Adrenal gland (tissue), 19 donors: ENCODE measurements at places on chromosomes 3 and 15. TPM values are rescaled to one million over a fixed set of nuclear protein-coding genes. Genes with fewer than 3 reads are reported as not detected.

The HRG gene
- not detected for total RNA-seq

The FSIP1 gene
- total RNA-seq = 0.12 TPM

The CLSTN2 gene
- total RNA-seq = 3.4 TPM

The RYK gene
- total RNA-seq = 55.2 TPM

DNA sequence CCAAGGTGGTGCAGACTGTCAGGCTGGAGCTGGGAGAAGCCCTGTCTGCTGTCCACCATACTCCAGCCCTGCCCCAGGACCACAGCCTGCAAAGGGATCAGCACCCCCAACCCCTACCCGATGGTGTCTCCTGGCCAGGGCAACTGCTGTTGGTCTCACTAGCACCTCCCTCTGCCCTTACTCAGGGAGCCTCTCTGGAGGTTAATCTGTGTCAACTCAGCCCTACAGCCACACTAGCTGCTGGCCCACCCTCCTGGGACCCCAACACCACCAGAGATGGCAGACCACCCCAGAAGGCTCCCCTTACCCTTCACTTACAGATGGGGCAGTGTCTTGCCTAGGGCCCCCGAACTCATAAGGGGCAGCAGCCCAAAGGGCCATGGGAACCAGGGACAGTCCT is 65.2 kb downstream of the TLE3 start:
- no peak for DNase-seq

DNA sequence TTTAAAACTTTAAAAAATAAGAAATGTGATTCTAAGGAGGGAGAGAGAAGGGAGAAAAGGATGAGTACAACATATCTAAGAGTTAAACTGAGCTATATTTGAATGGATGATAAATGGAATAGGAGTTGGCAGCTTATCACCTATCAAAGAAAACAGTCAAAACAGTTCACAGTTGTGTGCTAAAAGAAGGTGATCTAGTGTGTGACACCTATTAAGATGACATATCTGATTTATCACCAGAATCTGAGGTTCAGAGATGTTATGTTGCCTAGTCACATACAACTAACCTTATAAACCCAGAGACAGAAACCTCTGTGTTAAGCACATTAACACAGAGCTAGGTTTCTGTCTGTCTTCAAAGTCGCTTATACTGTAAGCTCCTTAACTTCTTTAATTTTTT is 3.0 kb downstream of the ATP13A3 start:
- no peak for DNase-seq

- no peak for DNase-seq
Measured at GRCh38 chr3:59499000-59499399, 449.2 kb upstream of the CFAP20DC start.

DNA sequence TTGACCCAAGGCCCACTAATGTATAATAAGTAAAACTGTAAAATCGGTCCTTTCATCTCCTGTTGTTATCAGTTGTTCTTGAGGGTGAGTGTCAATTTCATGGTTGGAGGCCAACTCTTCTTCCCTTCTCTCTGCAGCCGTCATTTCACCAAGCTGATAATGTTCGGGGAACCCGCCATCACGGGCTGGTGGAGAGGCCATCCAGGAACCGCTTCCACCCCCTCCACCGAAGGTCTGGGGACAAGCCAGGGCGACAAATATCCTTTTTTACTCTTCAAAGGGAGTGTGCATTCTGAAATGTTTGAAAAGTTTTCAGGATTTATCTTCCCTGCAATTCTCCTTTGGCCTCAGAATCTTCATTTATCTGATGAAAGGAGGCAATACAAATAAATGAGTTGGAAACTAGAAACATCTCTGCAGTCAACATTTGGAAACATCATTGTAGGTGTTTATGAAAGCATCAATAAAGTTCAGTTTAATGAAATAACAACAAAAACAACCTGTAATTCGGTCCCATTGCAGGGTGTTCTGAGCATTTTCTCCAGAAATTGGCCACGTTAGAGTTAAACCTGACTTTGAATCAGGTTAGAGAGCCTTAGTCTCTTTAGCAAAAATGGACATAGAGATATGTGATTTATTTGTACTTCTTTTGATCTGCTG is 63.9 kb downstream of the CRTC3 start:
- DNase-seq = peak; percentile 53

GRCh38 chr3:149670742-149671492 is 13.1 kb upstream of the WWTR1 start:
- no peak for DNase-seq

DNA sequence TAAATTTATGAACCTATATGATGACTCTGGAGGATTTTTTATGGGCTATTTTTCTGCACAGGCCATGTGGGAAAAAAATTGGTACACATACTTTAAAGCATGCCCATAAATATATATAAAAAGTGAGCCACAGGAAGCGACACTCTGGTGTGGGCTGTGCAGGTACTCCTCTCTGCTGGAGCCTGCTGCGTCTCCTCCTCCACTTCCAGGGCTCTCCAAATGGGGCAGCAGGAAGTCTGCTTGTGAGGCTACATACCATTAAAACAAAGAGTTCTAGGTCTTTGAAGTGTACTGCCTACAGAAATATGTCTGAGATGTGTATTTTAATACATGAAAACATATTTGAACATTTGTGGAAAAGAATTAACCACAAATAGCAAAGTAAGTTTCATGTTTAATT is 135.1 kb downstream of the CTNNB1 start:
- no peak for DNase-seq

DNA sequence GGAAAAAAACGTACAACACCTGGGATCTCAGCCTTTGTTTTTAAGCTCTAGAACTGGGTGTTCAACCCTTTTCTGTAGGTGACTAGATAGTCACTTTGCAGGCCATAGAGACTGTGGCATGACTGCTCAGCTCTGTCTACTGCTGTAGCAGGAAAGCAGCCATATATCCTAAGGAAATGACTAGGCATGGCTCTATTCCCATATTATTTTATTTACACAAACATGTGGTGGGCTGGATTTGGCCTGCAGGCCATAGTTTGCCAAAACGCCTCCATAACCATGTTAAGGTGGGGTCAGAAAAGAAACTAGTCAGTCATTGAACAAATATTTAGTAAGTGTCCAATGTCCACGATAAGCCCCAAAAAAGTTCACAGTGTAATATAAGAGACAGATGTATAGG is 452.5 kb downstream of the MCTP2 start:
- DNase-seq = no peak

DNA sequence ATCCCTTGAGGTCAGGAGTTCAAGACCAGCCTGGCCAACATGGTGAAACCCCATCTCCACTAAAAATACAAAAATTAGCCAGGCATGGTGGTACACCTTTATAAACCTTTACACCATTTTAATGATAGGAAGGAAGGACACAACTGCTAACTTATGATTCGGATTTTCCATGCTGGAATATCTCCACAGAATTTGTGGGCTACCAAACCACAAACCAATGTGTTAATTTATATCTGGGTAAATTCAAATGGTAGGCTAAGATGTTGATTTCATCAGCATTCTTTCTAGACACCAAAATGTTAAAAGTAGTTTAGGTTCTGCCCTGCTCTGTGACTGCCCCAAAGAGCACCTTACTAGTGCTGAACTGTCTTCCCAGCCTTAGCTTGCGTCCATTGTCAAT is 72.8 kb downstream of the POLQ start:
- DNase-seq = no peak

DNA sequence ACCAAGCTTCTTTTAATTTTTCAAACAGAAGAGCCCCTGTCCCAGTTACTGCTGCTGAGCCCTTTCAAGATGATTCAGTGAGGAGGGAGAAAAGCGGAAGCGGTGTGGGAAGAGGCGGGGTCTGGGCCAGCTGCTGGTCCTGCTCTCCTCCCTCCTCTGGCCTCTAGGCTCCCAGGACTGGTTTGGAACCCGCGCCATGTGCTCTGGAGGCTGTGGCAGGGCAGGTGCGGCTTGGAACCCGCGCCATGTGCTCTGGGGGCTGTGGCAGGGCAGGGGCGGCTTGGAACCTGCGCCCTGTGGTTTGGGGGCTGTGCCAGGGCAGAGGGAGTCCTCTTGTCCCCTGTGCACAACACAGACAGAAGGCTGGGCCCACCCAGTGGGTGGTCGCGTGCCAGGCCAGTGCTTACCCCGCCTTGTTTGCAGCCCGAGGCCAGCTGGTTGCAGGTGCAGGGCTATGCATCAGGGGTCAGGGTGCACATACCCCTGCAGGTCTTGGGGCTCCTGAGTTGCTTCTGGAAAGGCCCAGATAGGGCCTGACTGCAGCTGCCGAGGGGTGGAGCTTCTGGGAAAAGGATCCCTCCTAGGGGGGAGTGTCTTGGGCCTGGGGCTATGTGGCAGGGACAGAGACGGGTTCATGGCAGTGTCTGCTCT is 12.2 kb downstream of the ALG1L2 start:
- DNase-seq = no peak

DNA sequence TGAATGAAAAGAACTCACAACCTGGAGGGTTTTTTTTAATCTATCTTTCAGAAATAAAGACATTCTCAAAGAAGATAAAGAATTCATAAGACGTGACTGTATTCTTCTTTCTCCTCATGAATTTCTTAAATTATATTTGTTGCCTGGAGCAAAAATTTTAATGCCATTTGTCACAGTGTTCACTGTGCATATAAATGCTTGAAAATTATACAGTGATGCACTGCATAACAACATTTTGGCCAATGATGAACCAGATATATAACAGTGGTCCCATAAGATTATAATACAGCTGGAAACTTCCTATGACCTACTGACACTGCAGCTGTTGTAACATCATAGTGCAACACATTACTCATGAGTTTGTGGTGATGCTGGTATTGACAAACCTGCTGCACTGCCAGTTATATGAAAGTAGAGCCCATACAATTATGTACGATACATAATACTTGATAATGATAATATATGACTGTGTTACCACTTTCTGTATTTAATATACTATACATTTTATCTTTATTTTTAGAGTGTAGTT is 67.3 kb downstream of the P2RY1 start:
- no peak for DNase-seq

GRCh38 chr3:43343185-43343584 is 56.8 kb downstream of the SNRK start:
- no peak for DNase-seq
